ENCODE measurements at places on chromosomes 3 and 15. TPM values are rescaled to one million over a fixed set of nuclear protein-coding genes. Genes with fewer than 3 reads are reported as not detected.

MAP1A gene
- 21.9 TPM for total RNA-seq

C3orf49 gene
- not detected for total RNA-seq

WDR93 gene
- 0.18 TPM for total RNA-seq

GRCh38 chr3:31331278-31331677 lies 201.4 kb upstream of the STT3B start:
- H3K27ac ChIP-seq = no peak overlapping the region
- no peaks in the 10 kb centered on the region for H3K4me1 ChIP-seq
- H3K27me3 ChIP-seq = no peaks in the 10 kb centered on the region
- no peak overlapping the region for H3K4me3 ChIP-seq
- no peaks in the 10 kb centered on the region for H3K36me3 ChIP-seq

GRCh38 chr3:67765575-67765974 lies 111.2 kb upstream of the SUCLG2 start:
- H3K4me3 ChIP-seq = no peak overlapping the region
- no peaks in the 10 kb centered on the region for H3K27me3 ChIP-seq
- H3K4me1 ChIP-seq = no peaks in the 10 kb centered on the region
- no peaks in the 10 kb centered on the region for H3K36me3 ChIP-seq

SKIL gene
- 41.8 TPM for total RNA-seq

DNA sequence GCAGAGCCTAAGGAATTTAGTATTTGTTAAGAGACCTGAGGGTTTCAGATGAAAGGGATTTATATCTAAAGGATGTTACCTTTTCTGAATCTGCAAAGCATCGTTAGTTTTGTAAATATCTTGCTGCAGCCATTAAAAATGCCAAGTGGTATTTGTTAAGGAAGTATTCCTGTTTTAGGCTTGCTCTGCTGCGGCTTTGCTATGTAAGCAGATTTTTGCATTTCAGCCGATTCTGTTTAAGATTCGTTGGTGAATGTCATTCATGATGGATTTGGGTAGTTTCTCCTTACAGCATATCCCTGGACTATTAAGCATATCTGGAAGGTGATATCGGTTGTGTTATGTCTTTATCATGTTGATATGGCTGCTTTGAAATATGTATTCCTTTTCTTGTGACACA lies 1.0 kb downstream of the USP8 start:
- no peaks in the 10 kb centered on the region for H3K36me3 ChIP-seq
- H3K4me1 ChIP-seq = peaks cover 4% of the 10 kb centered on the region
- H3K27ac ChIP-seq = peak overlapping the region; percentile 90
- H3K4me3 ChIP-seq = peak overlapping the region; percentile 74

REC114 gene
- not detected for total RNA-seq

NUP210 gene
- total RNA-seq = 31.2 TPM

DPH3 gene
- 13.8 TPM for total RNA-seq

Data from prostate gland (tissue), 2 donors.